ENCODE measurements at places on chromosomes 2 and 18. TPM values are rescaled to one million over a fixed set of nuclear protein-coding genes. Genes with fewer than 3 reads are reported as not detected.

Gene ROCK1
- total RNA-seq: 47.1 TPM

Gene DSG4
- not detected for total RNA-seq

Gene EMILIN1
- total RNA-seq: 0.46 TPM

Gene RMND5A
- total RNA-seq: 44.3 TPM

Gene ALPI
- not detected for total RNA-seq

Gene RND3
- not detected for total RNA-seq

Gene ZBTB7C
- total RNA-seq: not detected

GRCh38 chr2:199922856-199923255 lies 11.8 kb downstream of the C2orf69 start:
- H3K4me3 ChIP-seq: no peak overlapping the region
- H3K36me3 ChIP-seq: peaks cover 22% of the 10 kb centered on the region
- no peak overlapping the region for H3K27ac ChIP-seq
- DNase-seq: no peak
- no peaks in the 10 kb centered on the region for H3K27me3 ChIP-seq
- H3K4me1 ChIP-seq: peaks cover 16% of the 10 kb centered on the region

GRCh38 chr18:39057423-39058064 lies 1491.9 kb upstream of the CELF4 start:
- no peaks in the 10 kb centered on the region for H3K36me3 ChIP-seq
- no peaks in the 10 kb centered on the region for H3K27me3 ChIP-seq
- no peak overlapping the region for H3K27ac ChIP-seq
- H3K4me3 ChIP-seq: no peak overlapping the region
- no peak for DNase-seq

GRCh38 chr2:155404433-155405002 lies 706.0 kb downstream of the KCNJ3 start:
- H3K4me1 ChIP-seq: no peaks in the 10 kb centered on the region
- H3K36me3 ChIP-seq: no peaks in the 10 kb centered on the region
- H3K27ac ChIP-seq: no peak overlapping the region
- H3K4me3 ChIP-seq: no peak overlapping the region

DNA sequence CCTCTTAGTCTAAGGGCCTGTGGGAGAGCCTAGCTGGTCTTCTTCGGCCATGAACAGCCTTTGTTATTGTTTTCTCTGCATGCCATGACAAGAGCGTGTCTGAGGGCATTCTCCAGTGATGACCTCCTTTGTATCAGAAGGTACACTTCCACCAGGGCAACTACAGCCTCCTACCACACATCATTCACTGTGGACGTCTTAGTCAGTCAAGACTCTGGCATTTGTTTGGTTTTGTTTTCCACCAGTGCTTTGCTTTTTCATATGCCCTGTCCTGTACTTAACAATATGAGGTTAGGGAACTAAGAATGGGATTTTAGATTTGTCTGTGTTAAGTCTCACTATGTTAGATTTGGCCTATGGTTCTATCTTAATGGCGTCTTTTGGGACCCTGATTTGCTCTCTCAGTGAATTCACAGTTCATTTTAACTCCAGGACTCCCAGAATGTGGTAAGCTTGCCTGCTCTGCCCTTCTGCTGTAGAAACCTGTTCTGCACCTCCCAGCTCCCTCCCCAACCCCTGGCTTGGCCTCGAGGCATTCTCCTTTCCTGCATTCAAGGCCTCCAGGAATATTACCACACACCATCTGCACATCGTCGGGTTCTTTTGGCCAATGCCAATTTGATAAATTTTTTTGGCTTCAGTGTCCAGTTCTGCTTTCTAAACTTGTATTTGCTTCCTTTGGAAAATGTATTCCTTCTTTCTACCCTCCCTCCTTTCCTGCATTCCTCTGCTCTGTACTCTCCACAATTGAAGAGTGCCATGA lies 42.8 kb upstream of the IL1R1 start:
- peaks cover 3% of the 10 kb centered on the region for H3K36me3 ChIP-seq
- peak overlapping the region; percentile 91 for H3K27ac ChIP-seq
- H3K27me3 ChIP-seq: peaks cover 4% of the 10 kb centered on the region

DNA sequence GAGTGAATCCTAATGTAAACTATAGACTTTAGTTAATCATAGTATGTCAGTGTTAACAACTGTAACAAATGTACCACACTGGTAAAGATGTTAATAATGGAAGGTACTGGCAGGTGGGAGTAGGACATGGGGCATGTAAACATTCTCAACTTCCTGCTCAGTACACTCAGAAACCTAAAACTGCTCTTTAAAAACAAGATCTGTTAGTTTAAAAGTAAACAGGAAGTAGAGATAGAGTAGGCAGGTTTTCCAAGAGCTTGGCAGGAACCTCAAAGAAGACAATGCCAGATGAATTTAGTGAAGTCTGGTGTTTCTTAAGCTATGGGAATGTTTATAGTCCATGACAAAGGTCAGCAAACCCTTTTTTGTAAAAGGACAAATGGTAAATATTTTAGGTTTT lies 46.6 kb downstream of the CCDC138 start:
- peak overlapping the region; percentile 70 for H3K27ac ChIP-seq
- no peak overlapping the region for H3K4me3 ChIP-seq
- peaks cover 20% of the 10 kb centered on the region for H3K4me1 ChIP-seq
- H3K27me3 ChIP-seq: no peaks in the 10 kb centered on the region

DNA sequence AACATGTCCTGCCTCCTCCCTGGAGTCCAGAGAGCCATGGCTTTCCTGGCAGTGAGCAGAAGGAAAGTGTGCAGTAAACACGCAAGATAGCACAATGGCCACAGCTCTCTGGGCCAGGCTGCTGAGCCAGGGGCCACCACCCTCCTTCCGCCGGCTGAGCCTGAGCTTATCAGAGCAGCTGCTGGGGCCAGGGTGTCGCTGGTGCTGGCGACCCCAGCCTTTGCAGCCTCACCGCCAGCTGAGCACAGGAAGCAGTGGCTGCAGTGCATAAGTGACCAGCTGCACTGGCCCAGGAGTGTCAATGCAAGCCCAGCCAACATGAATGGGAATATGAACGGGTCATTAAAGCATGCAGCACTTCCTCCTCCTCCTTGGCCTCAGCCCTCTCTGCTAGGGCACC lies 172.0 kb downstream of the ZFP36L2 start:
- peaks cover 35% of the 10 kb centered on the region for H3K4me1 ChIP-seq
- no peak overlapping the region for H3K27ac ChIP-seq
- DNase-seq: no peak
- no peaks in the 10 kb centered on the region for H3K36me3 ChIP-seq

DNA sequence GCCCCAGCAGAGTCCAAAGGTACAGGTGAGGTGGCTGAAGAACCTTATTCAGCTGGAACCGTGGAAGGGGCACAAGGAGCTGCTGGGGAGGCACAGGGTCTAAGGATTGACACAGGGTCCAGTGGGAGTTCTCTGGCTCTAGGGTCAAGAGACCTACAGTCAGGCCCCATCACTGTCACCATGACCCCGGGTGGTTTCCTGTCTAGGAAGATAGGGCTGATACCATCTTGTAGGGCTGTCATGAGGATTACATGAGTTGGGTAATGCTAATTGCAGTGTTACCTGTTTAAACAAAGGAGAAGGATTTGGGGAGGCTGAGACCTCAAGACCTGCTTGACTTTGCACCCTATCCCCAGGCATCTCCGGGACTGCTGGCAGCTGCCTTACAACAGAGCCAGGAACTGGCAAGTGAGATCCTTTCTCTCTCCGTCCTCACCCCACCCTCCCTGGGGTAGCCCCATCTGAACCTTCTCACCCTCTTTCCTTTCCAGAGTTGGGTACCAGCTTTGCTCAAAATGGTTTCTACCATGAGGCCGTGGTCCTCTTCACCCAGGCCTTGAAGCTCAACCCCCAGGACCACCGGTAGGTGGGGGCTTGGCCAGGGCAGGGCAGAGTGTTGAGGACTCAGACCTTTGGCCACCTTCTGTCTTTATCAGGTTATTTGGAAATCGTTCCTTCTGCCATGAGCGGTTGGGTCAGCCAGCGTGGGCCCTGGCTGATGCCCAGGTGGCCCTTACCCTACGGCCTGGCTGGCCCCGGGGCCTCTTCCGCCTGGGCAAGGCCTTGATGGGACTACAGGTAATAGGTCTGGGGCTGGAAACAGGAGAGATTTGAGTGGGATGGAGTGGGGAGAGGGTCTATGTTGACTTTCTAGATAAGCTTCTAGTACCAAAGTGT lies 7.5 kb downstream of the LBX2 start:
- H3K4me1 ChIP-seq: no peaks in the 10 kb centered on the region
- H3K27me3 ChIP-seq: no peaks in the 10 kb centered on the region
- DNase-seq: no peak
- no peak overlapping the region for H3K4me3 ChIP-seq

DNA sequence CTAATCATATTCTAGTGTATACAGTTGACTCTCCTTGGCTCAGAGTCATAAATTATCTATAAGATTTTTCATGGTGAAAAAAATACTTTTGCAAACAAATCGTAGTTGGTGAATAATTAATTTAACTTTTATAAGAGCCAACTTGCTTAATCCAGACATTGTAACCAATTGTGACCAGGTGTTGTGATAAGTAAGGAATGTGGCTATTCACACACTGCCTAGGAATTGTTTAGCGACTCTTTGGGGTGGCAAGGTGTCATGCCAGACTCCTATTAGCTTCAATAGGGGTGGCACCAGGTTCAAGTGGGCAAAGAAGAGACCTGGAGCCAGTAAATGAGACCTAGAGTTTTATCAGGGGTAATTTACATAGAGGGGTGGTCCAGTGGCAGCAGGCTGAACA lies 344.7 kb upstream of the PKDCC start:
- no peak overlapping the region for H3K27ac ChIP-seq
- H3K4me3 ChIP-seq: no peak overlapping the region
- H3K36me3 ChIP-seq: no peaks in the 10 kb centered on the region

DNA sequence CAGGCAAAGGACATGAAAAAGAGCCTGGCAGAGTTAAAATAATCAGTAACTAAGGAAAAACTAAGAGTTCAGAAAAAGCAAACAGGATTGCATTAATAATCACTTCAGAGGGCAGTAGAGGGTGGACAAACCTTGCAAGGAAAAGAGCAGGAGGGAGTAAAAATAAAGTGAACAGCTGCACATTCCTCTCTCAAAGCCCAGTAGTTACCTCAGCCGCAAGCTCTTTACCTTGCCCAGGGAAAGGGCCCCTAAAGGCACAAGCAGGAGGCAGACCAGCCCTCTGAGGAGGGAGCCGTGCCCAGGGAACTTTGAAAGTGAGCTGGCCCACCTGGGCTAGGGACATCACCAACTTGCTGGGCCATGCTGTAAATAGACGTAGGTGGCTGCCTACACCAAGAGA lies 196.9 kb downstream of the C1D start:
- peaks cover 9% of the 10 kb centered on the region for H3K27me3 ChIP-seq
- no peak for DNase-seq
- no peak overlapping the region for H3K4me3 ChIP-seq
- no peak overlapping the region for H3K27ac ChIP-seq

- no peaks in the 10 kb centered on the region for H3K4me1 ChIP-seq
- H3K36me3 ChIP-seq: no peaks in the 10 kb centered on the region
- no peak for DNase-seq
Measured at GRCh38 chr18:41058351-41059125, 896.5 kb upstream of the PIK3C3 start.

GRCh38 chr2:16179701-16180416 lies 239.5 kb downstream of the MYCN start:
- DNase-seq: no peak
- no peak overlapping the region for H3K27ac ChIP-seq
- H3K4me1 ChIP-seq: no peaks in the 10 kb centered on the region
- H3K36me3 ChIP-seq: no peaks in the 10 kb centered on the region
- no peaks in the 10 kb centered on the region for H3K27me3 ChIP-seq

DNA sequence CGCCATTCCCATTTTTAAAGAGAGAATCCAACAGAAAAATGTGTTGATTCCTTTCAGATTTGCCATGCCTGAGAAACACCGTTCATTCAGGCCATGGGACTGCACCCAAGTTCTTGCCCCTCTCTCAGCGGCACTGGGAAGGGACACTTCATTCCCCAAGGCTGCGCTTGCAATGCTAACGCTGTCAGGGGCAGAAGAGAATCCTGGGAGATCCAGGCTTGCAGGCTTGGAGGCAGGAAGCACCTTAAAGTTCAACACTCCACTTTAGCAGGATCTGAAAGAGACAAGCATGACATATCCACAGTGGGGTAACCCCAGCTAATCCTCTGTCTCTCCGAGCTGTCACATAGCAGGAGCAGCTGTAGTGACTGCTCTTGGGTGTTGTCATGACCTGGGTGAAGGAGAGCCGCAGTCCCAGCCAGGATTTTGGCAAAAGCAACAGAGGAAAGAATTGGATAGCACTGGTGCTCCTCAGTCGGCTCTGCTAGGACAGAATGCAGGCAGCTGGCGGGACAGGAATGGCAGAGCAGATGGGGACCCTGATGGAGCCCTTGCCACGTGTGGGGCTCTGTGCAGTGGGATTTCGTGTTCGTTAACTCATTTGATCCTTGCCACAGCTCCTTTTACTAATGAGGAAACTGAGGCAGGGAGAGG lies 22.0 kb upstream of the ODC1 start:
- H3K36me3 ChIP-seq: no peaks in the 10 kb centered on the region
- no peak for DNase-seq
- no peaks in the 10 kb centered on the region for H3K4me1 ChIP-seq
- no peak overlapping the region for H3K4me3 ChIP-seq
- H3K27me3 ChIP-seq: no peaks in the 10 kb centered on the region
- H3K27ac ChIP-seq: no peak overlapping the region

- no peaks in the 10 kb centered on the region for H3K36me3 ChIP-seq
- peaks cover 10% of the 10 kb centered on the region for H3K27me3 ChIP-seq
- H3K4me3 ChIP-seq: no peak overlapping the region
Measured at GRCh38 chr2:229489016-229489415, 217.9 kb upstream of the PID1 start.

GRCh38 chr2:101733257-101733993 lies 35.9 kb downstream of the MAP4K4 start:
- H3K36me3 ChIP-seq: no peaks in the 10 kb centered on the region
- H3K27ac ChIP-seq: peak overlapping the region; percentile 76
- DNase-seq: no peak

GRCh38 chr2:85468704-85469349 lies 50.3 kb downstream of the SH2D6 start:
- H3K4me1 ChIP-seq: no peaks in the 10 kb centered on the region
- no peak overlapping the region for H3K27ac ChIP-seq
- DNase-seq: no peak
- no peaks in the 10 kb centered on the region for H3K27me3 ChIP-seq

DNA sequence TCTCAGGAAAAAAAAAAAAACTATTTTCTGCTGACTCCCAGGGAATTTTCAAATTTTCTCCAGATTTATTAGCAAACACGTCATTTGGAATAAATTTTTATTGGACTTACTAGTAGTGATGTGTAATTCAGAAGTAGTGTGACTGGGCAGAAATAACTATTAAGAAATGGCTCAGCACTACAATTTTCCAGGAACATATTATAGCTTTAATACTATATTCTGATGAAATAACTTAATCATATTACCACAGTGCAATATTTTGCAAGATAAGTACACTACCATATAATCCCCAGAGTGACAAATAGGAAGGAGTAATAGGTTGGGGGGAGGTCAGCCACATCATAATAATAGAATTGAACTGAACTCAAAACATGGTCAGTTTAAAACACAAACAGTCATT lies 19.7 kb upstream of the TNFAIP6 start:
- H3K4me1 ChIP-seq: no peaks in the 10 kb centered on the region
- H3K36me3 ChIP-seq: no peaks in the 10 kb centered on the region
- H3K27me3 ChIP-seq: peaks cover 6% of the 10 kb centered on the region
- DNase-seq: no peak
- no peak overlapping the region for H3K27ac ChIP-seq
- H3K4me3 ChIP-seq: no peak overlapping the region

GRCh38 chr18:75344161-75344560 lies 83.3 kb downstream of the SMIM21 start:
- no peaks in the 10 kb centered on the region for H3K36me3 ChIP-seq
- H3K27ac ChIP-seq: no peak overlapping the region
- H3K4me3 ChIP-seq: no peak overlapping the region
- H3K4me1 ChIP-seq: no peaks in the 10 kb centered on the region
- DNase-seq: no peak
